MV-4-11 (cell line): ENCODE measurements at places on chromosomes 5 and 9.

GRCh38 chr5:11182441-11183080 is 421.5 kb upstream of the DAP start:
- DNase-seq, result no peak

GRCh38 chr5:999032-999501 is 9.5 kb upstream of the NKD2 start:
- no peak for DNase-seq

DNA sequence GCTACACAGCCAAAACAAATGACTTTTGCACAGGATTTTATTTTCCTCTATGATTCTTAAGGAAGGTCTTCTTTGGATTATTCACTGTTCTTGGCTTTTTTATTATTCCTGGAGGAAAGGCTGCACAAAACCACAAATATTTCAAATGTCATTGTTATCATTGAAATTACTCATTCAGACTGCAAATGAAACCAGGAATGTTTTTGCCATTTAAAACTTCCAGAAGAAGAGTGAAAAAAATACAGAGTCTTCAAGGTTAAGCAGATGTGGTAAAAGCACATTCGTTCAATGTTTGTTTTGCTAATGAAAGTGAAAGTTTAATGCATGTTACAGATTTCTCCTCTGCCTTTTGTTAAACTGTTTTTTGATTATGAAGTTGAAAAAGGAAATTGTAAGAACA is 238.2 kb downstream of the TLE4 start:
- DNase-seq, result no peak

GRCh38 chr9:84886866-84887265 is 217.3 kb downstream of the NTRK2 start:
- no peak for DNase-seq

DNA sequence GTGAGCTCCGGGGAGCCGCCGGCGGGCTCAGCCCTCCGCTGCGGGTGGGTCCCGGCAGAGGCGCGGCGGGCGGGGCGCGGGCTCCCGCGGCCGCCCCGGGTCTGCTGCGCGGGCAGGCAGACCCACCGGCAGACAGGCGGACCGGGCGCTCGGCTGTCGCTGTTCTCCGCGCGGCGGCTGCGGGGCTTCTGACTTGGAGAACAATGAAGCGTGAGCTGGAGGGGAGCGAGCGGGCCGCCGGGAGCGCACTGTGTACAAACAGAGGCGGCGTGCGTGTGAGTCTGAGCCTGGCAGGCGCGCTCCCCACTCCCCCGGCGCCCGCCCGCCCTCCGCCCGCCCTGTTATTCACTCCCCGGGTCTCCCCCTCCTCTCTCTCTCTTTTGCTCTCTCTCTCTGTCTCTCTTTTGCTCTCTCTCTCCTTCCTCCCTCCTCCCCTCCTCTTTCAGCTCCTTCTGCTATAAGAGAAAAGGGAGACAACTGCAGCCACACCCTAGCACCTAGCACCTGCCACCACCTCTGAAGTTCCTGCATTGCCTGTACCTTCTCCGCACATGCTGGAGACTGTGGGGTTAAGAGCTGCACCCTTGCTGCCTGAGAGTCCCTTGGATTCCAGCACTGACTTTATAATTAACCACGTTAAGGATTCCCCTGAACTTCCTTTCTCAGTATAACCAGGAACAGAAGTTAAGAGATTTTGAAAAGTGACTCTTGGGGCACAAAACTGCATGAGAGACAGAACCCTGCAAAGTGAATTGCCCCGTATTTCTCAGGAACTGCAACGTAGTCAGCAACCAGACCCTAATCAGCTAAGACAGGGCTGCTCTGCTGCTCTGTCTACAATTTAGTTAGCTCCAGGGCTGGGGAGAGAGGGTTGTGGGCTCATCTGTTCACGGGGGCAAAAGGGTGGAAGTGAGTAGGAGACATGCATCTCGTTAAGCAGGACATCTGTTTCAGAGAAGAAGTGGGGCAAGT is at the start of gene EDIL3:
EDIL3 (minus strand) TSS at position 277 of the 972 bp plus-strand sequence. CDS start 506 bp downstream, outside the sequence.
- no peak for DNase-seq

DNA sequence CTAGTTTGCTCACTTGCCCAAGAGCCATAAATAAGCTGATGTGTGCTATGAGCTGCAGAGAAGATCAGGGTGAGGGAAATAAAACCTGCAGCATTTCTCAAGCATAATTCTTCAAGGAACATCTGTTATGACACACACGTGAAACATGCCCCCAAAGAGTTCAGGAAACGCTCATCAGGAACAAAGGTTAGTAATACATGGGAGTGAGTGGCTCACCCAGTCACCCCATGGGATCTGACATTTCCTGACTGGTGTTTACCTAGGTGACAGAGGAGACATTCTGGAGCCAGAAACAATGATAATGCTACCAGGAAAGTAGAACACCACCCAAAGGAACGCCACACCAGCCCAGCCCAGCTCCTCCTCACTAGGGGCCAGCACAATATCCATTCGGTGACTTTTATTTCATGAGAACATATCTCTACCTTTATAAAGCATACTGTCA is 66.0 kb downstream of the FRMD3 start:
- peak; percentile 20 for DNase-seq

- no peak for DNase-seq
These were observed 33.1 kb downstream of the FANCC start for GRCh38 chr9:95284162-95285080.

DNA sequence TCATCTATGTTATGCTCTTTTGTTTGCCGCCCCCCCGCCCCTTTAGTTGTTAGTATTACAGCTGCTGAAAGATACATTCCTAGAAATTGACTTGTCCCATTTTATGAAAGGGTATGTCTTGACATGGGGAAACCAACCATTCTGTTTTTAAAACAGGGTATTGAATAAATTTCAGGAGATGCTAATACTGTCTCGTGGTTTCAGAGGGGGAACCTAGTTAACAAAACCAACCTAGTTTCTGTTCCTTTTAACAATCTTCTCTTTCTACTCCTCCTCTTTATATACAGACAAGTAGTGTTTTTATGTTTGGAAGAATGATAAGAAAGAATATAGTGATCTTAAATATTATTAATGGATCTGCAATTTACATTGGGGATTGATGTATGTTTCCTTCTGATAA is 3.5 kb downstream of the PIP5K1B start:
- peak; percentile 51 for DNase-seq

- DNase-seq, result no peak
These were observed 23.7 kb upstream of the TAS2R1 start for GRCh38 chr5:9653811-9654210.

- DNase-seq, result peak; percentile 59
These were observed 144.9 kb downstream of the GOLPH3 start for GRCh38 chr5:32029261-32029660.

GRCh38 chr9:110578575-110579033 is 937 bp downstream of the SVEP1 start:
- no peak for DNase-seq
